ENCODE measurements at places on chromosomes 4 and X.

- H3K36me3 ChIP-seq: peaks cover 17% of the 10 kb centered on the region
- H3K4me1 ChIP-seq: peaks cover 9% of the 10 kb centered on the region
- no peaks in the 10 kb centered on the region for H3K27me3 ChIP-seq
These were observed 39.6 kb downstream of the DDX60L start for GRCh38 chr4:168440442-168441264.

DNA sequence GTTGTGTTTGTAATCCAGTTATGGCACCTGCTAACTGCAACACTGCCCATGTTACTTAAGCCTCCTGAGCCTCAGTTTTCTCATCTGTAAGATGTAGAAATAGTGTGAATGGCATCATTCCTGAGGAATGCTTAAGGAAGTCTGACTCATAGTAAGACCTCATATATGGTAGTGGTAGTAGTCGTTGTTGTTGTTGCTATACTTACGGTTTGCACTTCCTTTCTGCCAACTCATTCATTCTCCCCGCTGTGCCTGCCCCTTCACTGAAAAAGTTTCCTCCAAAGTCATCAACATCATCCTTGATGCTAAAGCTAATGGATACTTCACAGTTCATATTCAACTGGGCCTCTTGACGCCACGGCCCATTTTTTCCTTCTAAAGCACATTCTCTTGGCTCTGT, 54.2 kb upstream of the SPANXN3 start:
- no peaks in the 10 kb centered on the region for H3K27me3 ChIP-seq
- no peak overlapping the region for H3K4me3 ChIP-seq
- no peak for DNase-seq
- no peak overlapping the region for H3K27ac ChIP-seq
- H3K36me3 ChIP-seq: no peaks in the 10 kb centered on the region
- H3K4me1 ChIP-seq: no peaks in the 10 kb centered on the region

GRCh38 chr4:10094841-10095240, 21.8 kb downstream of the WDR1 start:
- no peaks in the 10 kb centered on the region for H3K27me3 ChIP-seq
- peaks cover 90% of the 10 kb centered on the region for H3K4me1 ChIP-seq
- peak overlapping the region; percentile 98 for H3K27ac ChIP-seq

- H3K27ac ChIP-seq: peak overlapping the region; percentile 9
- peaks cover 39% of the 10 kb centered on the region for H3K36me3 ChIP-seq
- no peaks in the 10 kb centered on the region for H3K27me3 ChIP-seq
- DNase-seq: no peak
These were observed 4.7 kb downstream of the BLTP1 start for GRCh38 chr4:122156819-122157218.

DNA sequence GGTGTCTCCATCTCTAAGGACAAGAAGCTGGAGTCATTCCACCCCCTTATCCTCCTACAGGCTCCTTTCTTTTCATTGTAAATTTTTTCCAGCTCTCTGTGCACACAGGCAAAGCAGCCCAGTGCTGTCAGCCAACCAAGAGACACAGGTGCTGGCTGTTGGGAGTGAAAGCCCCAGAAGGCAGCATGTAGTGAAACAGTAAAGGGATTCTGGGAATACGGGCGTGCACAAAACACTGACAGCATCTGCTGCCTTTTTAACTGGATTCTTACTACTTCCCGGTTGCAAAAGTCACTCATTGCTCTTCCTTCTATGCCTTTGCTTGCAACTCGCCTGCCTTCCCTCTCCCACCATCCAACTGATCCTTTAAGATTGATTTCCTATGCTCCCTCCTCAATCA, 208.6 kb upstream of the PRPS2 start:
- H3K36me3 ChIP-seq: no peaks in the 10 kb centered on the region
- no peak for DNase-seq
- no peak overlapping the region for H3K27ac ChIP-seq
- H3K4me1 ChIP-seq: no peaks in the 10 kb centered on the region

- H3K4me3 ChIP-seq: no peak overlapping the region
- no peaks in the 10 kb centered on the region for H3K27me3 ChIP-seq
- no peak for DNase-seq
- H3K4me1 ChIP-seq: no peaks in the 10 kb centered on the region
- no peak overlapping the region for H3K27ac ChIP-seq
These were observed 89.0 kb downstream of the LUZP4 start for GRCh38 chrX:115378471-115378870.

- H3K4me1 ChIP-seq: no peaks in the 10 kb centered on the region
- H3K27ac ChIP-seq: no peak overlapping the region
- H3K4me3 ChIP-seq: no peak overlapping the region
- DNase-seq: no peak
- no peaks in the 10 kb centered on the region for H3K27me3 ChIP-seq
- H3K36me3 ChIP-seq: no peaks in the 10 kb centered on the region
These were observed 50.0 kb upstream of the LIMCH1 start for GRCh38 chr4:41487868-41488440.
